ENCODE measurements at places on chromosomes 6 and 20.

DNA sequence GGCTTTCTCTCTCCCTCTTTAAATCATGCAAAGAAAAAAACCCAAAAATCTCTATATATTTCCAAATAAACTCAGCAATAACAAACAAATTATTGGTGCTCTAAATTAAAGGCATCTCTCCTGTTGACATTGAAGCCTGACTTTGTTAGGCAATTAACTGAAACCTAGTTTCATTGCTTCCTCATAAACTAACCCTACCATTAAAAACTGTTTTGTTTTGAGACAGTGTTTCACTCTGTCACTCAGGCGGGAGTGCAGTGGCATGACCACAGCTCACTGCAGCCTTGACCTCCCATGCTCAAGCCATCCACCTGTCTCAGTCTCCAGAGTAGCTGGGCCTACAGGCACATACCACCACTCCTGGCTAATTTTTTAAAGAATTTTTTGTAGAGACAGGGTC lies 34.9 kb downstream of the PIGU start:
- no peak for DNase-seq

DNA sequence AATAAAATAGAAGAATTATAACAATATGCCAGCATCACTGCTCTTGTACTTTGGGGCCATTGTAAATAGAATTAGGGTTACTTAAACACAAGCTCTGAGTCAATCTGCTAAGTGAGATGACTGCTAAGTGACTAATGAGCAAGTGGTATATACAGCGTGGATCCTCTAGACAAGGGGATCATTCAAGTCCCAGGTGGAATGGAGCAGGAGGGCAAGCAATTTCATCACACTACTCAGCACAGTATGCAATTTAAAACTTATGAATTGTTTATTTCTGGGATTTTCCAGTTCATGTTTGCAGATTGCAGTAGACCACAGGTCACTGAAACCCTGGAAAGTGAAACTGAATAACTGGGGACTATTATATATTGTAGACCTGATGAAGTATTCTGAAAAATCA lies 235.3 kb downstream of the BTBD3 start:
- DNase-seq = no peak

- no peak for DNase-seq
These were observed 504.5 kb downstream of the CD83 start for GRCh38 chr6:14622085-14622484.

DNA sequence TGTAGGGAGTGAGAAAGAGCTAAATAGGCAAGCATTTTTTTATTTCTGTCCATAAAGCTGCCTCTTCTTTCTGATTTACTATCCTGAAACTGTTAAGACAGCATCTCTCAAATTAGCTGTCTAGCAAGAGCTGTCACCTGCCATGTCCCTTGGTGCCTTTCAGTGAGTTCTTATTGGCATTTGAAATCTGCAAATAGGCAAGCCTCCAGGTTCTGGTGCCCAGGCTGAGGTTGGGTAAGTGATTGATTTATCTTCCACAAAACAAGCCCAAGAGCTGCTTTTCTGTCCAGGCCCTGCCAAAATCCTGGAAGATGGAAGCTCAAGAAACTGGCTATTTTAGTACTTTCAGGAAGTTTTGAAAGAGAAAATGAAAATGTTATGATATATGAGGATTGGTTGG lies 22.4 kb downstream of the MANEA start:
- DNase-seq = peak; percentile 39

DNA sequence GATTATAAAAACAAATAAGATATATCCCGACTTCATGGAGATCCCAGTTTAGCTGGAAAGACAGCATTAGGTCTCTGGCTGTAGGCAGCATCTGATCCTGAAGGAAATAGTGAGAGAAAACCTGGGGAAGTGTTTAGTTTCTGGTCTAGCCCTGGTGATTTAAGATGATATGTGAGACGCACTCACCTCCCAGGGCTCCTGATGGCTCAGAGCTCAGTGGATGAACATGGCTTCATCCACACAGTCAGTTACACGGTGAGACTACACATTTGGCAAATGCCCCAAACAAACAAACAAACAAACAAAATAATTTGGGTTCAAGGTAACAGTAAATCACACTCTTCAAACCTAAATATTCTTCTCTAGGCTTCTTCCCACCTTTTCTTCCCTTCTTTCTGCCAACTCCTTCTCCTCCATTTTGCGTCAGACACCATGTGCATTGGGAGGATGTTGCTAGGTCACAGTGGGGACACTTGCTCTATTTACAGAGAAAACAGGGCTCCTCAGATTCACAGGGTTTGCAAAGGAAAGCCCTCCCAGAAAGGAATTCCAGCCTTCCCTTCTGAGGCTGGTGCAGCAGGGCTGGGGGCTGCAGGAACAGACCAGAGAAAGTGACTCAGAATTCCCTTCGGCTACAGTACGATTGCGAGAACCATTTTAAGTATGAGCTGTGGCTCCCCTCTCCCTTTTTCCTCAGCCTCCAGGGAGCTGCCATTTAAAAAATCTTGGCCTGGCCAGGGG lies 59.6 kb upstream of the SALL4 start:
- DNase-seq = no peak
